ENCODE measurements at places on chromosomes 1 and 21.
A peak's percentile ranks its signal among the peaks of the same experiment; 100 is the strongest.

GRCh38 chr1:33111965-33112364 lies 31.0 kb downstream of the AZIN2 start:
- DNase-seq: peak; percentile 30

DNA sequence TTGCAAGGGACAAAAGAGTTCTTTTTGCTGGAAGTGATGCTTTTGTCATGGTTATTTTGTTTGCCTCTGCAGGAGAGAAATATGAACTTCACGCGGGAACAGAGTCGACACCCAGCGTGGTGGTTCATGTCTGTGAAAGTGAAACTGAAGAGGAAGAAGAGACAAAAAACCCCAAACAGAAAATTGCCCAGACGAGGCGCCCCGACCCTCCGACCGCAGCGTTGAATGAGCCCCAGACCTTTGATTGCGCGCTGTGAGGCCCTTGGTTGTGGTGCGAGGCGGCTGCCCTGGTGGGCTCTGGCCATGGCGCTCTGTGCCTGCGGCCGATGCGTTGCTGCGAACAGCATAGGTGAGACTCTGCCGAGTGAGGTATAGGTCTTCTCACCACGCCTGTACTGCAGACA lies 20.9 kb upstream of the NCMAP start:
- DNase-seq: no peak

DNA sequence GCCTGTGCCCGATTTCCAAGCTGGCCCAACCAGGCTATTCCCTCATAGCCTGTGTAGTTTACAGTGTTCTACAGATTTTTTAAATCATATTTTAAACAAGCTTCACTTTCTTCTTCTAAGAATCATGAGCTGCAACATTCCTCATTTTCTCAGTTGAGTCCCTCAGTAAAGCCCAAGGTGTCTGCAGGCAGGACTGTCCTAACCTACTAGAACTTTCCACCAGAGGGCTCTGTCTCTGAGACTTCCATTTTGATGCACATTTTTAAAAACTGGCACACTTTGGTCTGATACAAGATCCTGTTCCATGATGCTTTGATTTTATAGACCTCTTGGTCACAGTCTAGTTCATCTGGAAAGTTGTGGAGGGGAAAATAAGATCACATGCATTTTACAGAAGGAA lies 21.6 kb upstream of the SLAMF6 start:
- DNase-seq: no peak

DNA sequence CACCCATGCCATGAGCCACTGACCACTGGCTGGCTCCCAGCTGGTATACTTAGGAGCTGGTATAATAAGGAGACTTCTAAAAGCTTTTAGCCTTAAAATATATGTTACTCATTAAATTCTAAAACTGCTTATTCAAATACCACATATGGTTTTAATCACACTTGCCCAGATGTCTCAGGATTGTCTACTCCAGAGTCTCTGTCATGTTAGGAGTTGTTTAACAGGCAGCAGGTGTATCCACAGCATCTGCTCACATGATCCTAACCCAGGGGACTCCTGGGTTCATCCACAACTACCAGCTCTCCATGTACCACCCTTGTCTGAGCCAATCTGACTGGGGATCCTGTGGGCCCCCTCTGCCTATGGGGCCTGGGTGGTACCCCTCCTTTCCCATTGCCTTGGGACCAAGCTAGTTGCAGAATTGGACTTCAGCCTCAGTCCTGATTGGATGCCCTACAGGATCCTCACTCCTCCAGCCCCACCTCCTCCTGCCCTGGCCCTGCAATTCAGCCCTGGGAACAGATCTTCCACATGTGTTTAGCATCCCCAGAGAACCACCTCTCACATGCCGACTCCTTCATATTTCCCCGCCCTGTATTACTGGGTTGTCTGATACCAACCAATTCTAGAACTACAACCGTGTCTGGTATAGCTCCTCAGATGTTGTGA lies 61.3 kb downstream of the BCAR3 start:
- no peak for DNase-seq

DNA sequence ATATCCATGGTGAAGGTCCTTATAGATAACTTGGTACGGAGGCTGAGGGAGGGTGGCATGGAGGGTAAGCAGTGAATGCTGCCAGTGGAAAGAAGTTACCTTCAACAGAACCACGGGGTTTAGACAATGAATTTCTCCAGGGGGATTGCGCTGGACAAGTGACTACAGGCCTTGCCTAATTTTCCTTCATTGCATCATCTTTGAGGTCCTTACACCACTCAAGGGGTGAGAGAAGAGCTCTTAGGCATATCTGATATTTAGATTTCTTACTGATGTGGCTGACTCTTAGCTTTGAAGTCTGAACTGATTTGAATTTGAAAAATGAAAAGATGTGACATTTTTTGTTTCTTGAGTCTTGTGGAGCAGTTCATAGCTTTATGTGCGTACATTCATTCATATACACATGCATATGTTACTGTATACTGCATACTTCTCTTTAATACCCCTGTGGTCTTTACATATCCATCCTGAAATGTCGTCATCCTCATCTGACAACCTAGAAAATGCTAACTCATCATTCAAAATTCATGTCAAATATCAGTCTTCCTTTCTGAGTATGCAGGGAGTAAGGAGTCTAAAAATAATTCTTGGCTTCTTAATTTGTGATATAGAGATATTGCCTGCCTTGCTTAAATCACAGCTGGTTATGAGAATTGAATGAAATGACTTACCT lies 63.6 kb downstream of the DNM3 start:
- DNase-seq: no peak

DNA sequence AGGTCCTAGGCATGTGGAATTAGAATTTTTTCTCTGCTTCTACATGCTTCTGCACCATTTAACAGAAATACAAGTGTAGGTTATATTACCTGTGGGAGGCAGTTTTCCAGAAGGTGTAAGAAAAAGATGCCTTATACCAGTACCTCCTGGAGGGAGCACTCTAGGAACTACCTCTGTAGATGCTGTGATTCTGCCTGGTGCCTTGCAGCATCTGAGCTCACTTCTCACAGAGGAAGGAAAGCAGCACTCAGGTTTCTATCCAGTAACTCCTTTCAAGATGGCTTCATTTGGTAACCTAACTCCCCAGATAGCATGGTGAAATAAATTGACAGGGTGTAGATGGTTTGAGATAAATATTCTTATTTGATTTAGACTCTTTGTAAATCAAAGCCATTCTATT lies 50.3 kb downstream of the GIPC2 start:
- DNase-seq: no peak
